EH (cell line): ENCODE measurements at places on chromosomes 3 and 15.

DNA sequence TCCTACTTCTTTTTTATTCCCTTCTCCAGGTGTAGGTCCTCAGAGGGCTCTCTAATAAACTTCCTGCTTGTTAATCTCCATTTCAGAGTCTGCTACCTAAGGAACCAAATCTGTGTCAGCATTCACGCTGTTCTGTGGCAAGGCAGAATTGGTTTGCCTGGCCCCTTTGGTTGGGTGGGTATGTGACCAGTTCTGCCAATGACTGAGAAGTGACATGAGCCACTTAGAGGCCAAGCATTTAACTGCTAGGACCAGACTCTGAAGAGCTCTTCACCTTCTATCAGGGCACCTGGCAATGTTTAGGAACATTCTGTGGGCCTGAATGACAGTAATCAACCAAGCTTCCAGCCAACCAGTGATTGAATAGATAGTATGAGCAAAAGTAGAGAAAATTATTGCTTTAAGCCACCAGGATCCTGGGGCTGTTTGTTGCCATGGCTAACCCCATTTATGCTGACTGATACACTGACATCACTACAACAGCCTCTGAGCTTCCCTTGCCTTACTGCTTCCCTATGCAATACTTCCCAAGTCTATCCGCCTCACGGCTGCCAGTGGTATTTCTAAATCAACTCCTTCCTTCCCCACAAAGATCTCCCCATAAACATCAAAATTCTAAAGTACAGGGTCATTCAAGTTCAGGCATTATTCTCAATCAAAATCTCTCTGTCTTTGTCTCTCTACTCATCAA is 7.6 kb downstream of the FRMD4B start:
- DNase-seq, result no peak

- peak; percentile 88 for DNase-seq
Observed at GRCh38 chr3:13546667-13547171, 2.2 kb upstream of the FBLN2 start.

- no peak for DNase-seq
Observed at GRCh38 chr3:186298876-186299275, 63.2 kb downstream of the DGKG start.

DNA sequence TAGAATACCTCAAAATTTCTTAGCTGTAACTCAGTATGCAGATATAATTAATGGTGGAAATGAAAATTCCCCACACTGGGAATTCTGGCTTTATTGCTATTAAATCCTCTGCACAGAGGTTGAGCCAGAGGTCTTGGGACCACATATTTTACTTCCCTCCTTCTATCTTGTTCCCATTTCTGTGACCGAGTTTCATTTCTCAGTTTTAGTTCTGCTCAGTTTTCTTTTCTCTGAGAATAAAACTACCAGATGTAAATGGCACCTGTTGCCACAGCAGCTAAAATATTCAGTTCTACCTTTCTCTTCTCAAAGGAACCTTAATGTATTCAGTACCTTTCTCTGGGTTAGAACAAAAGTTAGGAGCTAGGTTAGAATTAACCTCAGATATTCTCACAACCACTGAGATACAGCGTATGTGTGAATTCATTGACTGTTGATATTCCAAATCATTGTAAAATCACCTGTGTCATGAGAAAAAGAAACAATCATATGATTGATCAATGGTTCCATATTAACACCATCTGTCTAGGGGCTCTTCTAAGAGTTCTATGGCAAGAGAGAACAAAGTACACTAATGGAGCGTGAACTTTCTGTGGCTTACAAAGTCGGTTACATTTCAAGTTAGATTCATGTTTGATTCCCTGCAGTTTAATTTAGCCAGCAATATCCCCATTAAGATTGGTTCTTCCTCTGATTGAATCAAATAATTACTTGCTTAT is 374.1 kb downstream of the EFHB start:
- DNase-seq, result no peak

DNA sequence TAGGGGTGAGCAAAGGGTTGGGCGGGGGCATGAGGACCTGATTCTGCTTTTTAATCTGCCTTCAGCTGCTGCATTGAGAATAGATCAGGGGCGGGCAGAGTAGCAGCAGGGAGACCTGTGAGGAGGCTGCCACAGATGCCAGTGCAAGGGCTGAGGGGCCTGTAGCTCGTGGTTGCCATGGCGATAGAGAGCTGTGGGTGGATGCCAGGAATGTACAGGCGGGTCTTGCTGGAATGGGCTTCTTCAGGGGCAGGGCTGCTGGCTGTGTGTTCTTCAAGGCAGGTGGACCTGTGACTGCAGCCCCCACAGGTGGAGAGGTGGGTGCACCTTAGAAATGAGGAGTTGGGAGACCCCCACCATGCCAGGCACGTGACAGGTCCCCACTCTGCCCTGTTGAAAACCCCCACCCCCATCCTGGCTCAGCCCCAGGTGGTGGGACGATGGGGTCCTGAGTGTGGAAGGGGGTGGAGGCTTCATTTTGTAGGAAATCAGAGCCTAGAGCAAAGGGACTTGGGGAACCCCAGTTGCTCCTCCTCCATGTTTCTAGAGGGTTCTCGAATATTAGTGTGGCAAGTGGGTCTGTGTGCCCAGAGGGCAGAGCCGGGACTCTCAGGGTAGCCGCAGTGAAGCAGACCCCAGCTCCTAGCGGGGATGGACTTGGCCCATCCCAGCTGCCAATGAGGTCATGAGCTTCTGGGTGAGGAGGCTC is 38.3 kb downstream of the SLC6A6 start:
- peak; percentile 66 for DNase-seq

DNA sequence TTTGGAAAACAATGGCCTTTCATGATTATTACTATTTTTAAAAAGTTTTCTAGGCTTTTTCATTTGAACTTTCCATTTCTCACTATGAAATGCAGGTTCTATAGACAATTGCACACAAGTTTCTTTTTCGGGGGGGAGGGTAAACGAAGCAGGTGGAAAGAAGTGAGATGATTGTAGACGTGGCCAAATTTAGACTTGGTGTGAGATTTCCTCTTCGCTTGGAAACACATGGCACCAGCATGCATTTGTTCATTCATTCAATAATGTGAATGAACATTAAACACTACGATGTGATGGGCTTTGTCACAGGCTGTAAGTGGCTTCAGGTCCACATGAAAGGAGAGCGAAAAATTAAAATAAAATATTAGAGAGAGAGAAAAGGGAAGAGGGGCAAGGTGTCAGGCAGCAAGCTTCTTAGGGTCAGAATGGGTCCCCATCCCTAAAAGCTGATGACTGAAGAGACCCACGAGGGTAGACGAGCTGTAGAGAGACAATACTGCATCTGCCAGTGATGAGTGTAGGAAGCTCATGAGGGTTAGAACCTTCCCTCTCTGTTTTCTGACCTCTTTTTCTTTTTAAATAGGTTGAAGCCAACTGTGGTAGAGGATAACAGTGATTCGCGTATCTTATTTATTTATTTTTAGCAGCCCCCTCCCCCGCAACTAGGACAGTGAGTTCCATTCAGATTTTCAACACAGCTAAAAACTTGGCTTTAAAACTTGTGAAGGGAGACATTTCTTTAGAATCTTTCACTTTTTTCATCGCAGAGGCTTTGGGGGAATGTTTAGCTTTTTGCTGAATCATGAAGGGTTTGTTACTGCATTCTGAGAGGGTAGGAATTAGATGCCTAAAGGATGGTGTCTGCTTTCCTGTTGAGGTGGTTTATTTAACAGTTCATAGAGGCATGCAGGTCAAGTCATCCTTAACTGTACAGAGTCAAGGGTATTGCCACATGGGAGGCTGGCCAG is 36.2 kb downstream of the GAP43 start:
- peak; percentile 45 for DNase-seq

GRCh38 chr3:167740961-167741587 is 5.6 kb downstream of the SERPINI1 start:
- DNase-seq, result peak; percentile 42

GRCh38 chr3:113293348-113293747 is 82.0 kb downstream of the BOC start:
- no peak for DNase-seq
